Inflammatory macrophage (primary cell): ENCODE measurements at places on chromosomes 7 and 10.

DNA sequence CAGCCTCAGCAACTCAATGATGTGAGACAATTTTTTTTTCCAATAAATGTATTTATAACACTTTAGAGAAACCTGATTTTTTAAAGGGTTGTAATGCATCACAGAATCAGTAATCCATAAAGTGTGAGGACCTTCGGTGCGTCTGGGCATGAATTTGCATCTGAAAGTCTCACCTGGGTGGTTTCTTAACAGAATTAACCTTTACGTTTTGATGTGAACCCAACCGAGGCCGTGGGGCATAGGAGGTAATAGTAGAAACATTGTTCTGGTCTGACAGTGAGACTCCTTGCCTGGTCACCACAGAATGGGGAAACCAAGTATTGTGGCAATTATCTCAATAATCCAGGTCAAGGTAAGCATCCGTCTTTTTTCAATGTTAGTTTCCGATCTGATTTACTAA lies 114.6 kb downstream of the PRKCQ start:
- DNase-seq: no peak

- DNase-seq: peak; percentile 51
These were observed 132.4 kb downstream of the FAM53B start for GRCh38 chr10:124611738-124612137.

GRCh38 chr10:35507519-35508109 lies 97.5 kb upstream of the GJD4 start:
- no peak for DNase-seq

- peak; percentile 43 for DNase-seq
These were observed 3.5 kb upstream of the GNGT1 start for GRCh38 chr7:93902777-93903423.
